ENCODE measurements at places on chromosomes 1 and 21.

- H3K27ac ChIP-seq: no peak overlapping the region
- H3K36me3 ChIP-seq: no peaks in the 10 kb centered on the region
- no peak for DNase-seq
- no peaks in the 10 kb centered on the region for H3K27me3 ChIP-seq
- H3K4me1 ChIP-seq: no peaks in the 10 kb centered on the region
- H3K4me3 ChIP-seq: no peak overlapping the region
These were observed 574.1 kb downstream of the PTPRU start for GRCh38 chr1:29810121-29811120.

GRCh38 chr1:56534130-56534651, 45.2 kb downstream of the PLPP3 start:
- no peak overlapping the region for H3K4me3 ChIP-seq
- no peaks in the 10 kb centered on the region for H3K36me3 ChIP-seq
- H3K27ac ChIP-seq: no peak overlapping the region
- H3K4me1 ChIP-seq: no peaks in the 10 kb centered on the region
- H3K27me3 ChIP-seq: no peaks in the 10 kb centered on the region
- no peak for DNase-seq

DNA sequence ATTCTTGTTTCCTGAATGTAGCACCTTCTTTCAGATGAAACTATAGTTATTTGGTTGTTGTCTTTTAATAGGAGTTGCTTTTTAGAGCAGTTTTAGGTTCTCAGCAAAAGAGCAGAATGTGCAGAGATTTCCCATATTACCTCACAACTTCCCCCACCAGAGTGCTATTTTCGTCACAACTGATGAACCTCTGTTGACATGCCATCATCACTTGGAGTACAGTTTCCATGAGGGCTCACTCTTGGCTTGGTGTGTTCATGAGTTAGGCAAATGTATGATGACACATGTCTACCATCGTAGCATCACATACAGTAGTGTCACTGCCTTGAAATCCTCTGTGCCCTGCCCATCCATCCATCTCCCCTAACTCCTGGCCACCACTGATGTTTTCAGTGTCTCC, 3.7 kb downstream of the IBA57 start:
- no peak overlapping the region for H3K27ac ChIP-seq
- peaks cover 5% of the 10 kb centered on the region for H3K4me1 ChIP-seq
- H3K4me3 ChIP-seq: no peak overlapping the region
- DNase-seq: no peak
- no peaks in the 10 kb centered on the region for H3K27me3 ChIP-seq

- DNase-seq: no peak
- H3K27me3 ChIP-seq: no peaks in the 10 kb centered on the region
- no peak overlapping the region for H3K27ac ChIP-seq
- no peaks in the 10 kb centered on the region for H3K36me3 ChIP-seq
- H3K4me1 ChIP-seq: no peaks in the 10 kb centered on the region
- H3K4me3 ChIP-seq: no peak overlapping the region
These were observed 307.4 kb upstream of the ADGRL2 start for GRCh38 chr1:81493102-81493869.

GRCh38 chr1:68175621-68176398, 56.5 kb downstream of the WLS start:
- no peaks in the 10 kb centered on the region for H3K27me3 ChIP-seq
- no peak overlapping the region for H3K4me3 ChIP-seq
- no peaks in the 10 kb centered on the region for H3K36me3 ChIP-seq
- no peak for DNase-seq
- no peak overlapping the region for H3K27ac ChIP-seq
- H3K4me1 ChIP-seq: no peaks in the 10 kb centered on the region

GRCh38 chr1:178294654-178295053, 200.8 kb downstream of the RASAL2 start:
- H3K4me3 ChIP-seq: no peak overlapping the region
- no peaks in the 10 kb centered on the region for H3K27me3 ChIP-seq
- no peaks in the 10 kb centered on the region for H3K36me3 ChIP-seq

GRCh38 chr1:232528472-232529089, 101.4 kb downstream of the SIPA1L2 start:
- no peaks in the 10 kb centered on the region for H3K27me3 ChIP-seq
- no peaks in the 10 kb centered on the region for H3K4me1 ChIP-seq
- no peak overlapping the region for H3K27ac ChIP-seq
- H3K36me3 ChIP-seq: no peaks in the 10 kb centered on the region
- no peak for DNase-seq

DNA sequence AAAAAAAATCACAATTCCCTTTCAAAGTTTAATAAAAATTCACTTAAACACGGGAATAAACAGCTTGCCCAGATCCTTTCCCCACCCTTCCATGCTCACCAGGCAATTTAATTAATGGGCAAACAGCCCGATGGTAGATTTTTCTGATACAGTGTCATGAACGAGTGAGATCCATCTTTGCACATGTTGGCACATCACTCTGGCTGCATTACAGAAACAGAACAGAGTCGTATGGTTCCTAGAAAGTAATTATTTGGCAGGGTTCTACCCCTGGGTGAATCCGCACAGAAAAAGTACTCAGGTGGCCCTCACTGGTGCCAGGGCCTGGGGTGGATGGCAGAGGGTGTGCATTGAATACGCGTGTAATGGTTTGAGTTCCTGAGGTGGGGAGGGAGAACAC, 24.6 kb upstream of the OVAAL start:
- no peaks in the 10 kb centered on the region for H3K36me3 ChIP-seq
- peaks cover under 1% of the 10 kb centered on the region for H3K4me1 ChIP-seq
- no peak for DNase-seq
- no peak overlapping the region for H3K4me3 ChIP-seq

- no peak overlapping the region for H3K27ac ChIP-seq
- no peaks in the 10 kb centered on the region for H3K27me3 ChIP-seq
- no peak overlapping the region for H3K4me3 ChIP-seq
- no peaks in the 10 kb centered on the region for H3K36me3 ChIP-seq
- no peak for DNase-seq
- H3K4me1 ChIP-seq: peaks cover 1% of the 10 kb centered on the region
These were observed 89.2 kb upstream of the COL6A1 start for GRCh38 chr21:45892156-45892915.

- H3K27ac ChIP-seq: no peak overlapping the region
- no peak for DNase-seq
- H3K4me1 ChIP-seq: no peaks in the 10 kb centered on the region
These were observed 17.7 kb upstream of the KLHDC7A start for GRCh38 chr1:18463063-18463462.

DNA sequence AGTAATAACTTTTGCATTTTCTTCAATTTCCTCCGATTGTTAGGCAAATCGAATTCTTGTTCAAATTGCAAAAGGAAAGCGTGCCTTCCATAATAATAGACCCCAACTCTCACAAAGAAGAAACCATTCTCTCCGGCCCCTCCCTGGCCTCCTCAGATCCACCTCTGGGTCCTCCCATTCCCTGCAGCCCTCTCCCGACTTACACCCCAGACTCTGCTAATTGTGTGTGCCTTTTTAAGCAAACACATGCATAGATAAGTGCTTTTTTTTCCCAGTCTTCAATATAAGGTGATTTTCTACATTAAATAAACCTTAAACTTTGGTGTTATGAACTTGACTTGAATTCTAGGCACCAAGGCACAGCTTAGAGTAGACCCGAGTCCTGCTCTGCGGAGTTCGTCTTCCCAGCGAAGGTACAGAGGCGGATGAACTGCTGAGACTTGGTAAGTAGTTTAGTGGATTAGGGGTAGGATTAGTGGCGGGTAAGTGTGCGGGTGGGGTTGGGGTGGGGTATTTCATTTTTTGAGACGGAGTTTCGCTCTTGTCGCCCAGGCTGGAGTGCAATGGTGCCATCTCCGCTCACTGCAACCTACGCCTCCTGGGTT, 1.5 kb downstream of the L1TD1 start:
- H3K4me1 ChIP-seq: no peaks in the 10 kb centered on the region
- H3K27me3 ChIP-seq: peaks cover 3% of the 10 kb centered on the region
- no peak for DNase-seq
- H3K36me3 ChIP-seq: no peaks in the 10 kb centered on the region
- no peak overlapping the region for H3K4me3 ChIP-seq

GRCh38 chr1:226674892-226675714, 64.0 kb downstream of the ITPKB start:
- peaks cover 37% of the 10 kb centered on the region for H3K4me1 ChIP-seq
- H3K27me3 ChIP-seq: no peaks in the 10 kb centered on the region
- DNase-seq: no peak
- peak overlapping the region; percentile 97 for H3K27ac ChIP-seq

DNA sequence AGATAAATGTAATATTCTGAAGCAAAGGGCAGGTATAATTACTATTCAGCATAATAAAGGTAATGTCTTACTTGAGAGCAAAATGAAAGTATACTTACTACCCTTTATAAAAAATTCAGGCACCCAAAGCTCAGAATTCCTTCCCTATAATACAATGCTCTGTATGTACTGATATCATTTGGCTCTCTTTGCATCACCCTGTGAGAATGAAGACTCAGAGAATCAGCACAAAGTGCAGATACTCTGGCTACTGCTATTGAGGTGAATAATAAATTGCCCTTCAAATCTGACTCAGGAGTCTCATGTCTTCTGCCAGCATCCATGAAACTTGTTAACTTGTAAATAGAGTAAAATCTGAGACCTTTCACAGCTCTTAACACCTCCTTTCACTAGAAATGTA, 108.5 kb upstream of the KCTD3 start:
- no peak overlapping the region for H3K4me3 ChIP-seq
- H3K27ac ChIP-seq: no peak overlapping the region
- no peaks in the 10 kb centered on the region for H3K36me3 ChIP-seq
- no peaks in the 10 kb centered on the region for H3K27me3 ChIP-seq
